CD4-positive, alpha-beta memory T cell (primary cell): ENCODE measurements at places on chromosomes 3 and 15. TPM values are rescaled to one million over a fixed set of nuclear protein-coding genes. Genes with fewer than 3 reads are reported as not detected.

- no peak for DNase-seq
- H3K27ac ChIP-seq, result no peak overlapping the region
- H3K4me1 ChIP-seq, result peaks cover 18% of the 10 kb centered on the region
- no peak overlapping the region for H3K4me3 ChIP-seq
- no peaks in the 10 kb centered on the region for H3K36me3 ChIP-seq
Measured at GRCh38 chr15:69744391-69745162, 292.0 kb downstream of the RPLP1 start.

- no peak overlapping the region for H3K4me3 ChIP-seq
- no peak overlapping the region for H3K27ac ChIP-seq
- H3K27me3 ChIP-seq, result peaks cover 7% of the 10 kb centered on the region
- no peaks in the 10 kb centered on the region for H3K4me1 ChIP-seq
Measured at GRCh38 chr15:66038387-66039116, 169.3 kb downstream of the RAB11A start.

DNA sequence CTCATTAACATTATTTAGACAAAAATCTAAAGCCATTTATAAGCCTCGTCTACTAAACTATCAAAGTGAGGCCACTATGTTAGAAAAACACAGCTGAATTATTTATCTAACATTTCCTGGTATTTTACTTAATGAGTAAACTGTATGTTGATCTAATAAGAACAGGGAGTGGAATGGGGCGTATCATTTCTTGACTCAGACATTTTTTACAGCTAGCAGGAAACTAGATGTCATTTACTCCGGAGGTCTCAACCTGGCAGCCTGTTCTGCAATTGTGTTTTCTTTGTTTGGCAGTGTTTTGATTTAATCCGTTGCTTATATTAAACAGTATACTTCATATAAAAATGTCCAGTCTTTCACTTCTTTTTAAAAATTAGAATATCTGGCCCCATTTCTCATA, 79.1 kb upstream of the ABI3BP start:
- no peak overlapping the region for H3K4me3 ChIP-seq
- H3K4me1 ChIP-seq, result no peaks in the 10 kb centered on the region
- H3K27ac ChIP-seq, result no peak overlapping the region
- no peaks in the 10 kb centered on the region for H3K27me3 ChIP-seq
- no peak for DNase-seq

DNA sequence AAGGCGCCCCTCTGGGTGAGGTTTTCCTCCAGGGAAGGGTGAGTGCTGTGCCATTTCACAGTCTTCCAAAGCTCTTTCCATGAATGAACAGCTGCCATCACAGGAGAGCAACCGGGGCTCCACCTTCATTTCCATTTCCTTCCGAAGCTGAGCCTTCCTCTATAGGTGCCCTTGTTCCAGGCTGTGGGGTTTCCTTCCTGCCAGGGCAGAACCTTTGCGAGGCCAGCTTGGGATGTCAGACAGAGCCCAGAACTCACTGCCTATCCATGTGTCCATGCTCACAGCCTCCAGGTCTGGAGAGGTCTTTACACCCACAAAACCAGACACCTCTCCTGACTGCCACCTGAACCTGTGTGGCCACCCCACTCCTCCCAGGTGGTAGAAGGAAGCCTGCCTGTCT, 49.2 kb downstream of the SLCO2A1 start:
- no peaks in the 10 kb centered on the region for H3K36me3 ChIP-seq
- no peak overlapping the region for H3K4me3 ChIP-seq
- no peak overlapping the region for H3K27ac ChIP-seq
- no peaks in the 10 kb centered on the region for H3K27me3 ChIP-seq

Gene DYNLT2B
- 7.4 TPM for total RNA-seq

DNA sequence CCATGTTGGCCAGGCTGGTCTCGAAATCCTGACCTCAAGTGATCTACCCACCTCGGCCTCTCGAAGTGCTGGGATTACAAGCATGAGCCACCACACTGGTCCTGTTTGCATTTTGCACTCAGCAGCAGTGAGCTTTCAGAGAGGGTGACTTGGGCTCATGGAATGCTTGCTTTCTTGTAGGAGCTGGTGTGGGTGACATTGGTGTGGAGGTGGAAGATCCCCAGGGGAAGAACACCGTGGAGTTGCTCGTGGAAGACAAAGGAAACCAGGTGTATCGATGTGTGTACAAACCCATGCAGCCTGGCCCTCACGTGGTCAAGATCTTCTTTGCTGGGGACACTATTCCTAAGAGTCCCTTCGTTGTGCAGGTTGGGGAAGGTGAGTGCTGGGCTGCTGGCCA, 90.3 kb downstream of the FLNB start:
- H3K4me3 ChIP-seq, result no peak overlapping the region
- DNase-seq, result no peak
- H3K4me1 ChIP-seq, result no peaks in the 10 kb centered on the region
- H3K27ac ChIP-seq, result no peak overlapping the region
- no peaks in the 10 kb centered on the region for H3K27me3 ChIP-seq

DNA sequence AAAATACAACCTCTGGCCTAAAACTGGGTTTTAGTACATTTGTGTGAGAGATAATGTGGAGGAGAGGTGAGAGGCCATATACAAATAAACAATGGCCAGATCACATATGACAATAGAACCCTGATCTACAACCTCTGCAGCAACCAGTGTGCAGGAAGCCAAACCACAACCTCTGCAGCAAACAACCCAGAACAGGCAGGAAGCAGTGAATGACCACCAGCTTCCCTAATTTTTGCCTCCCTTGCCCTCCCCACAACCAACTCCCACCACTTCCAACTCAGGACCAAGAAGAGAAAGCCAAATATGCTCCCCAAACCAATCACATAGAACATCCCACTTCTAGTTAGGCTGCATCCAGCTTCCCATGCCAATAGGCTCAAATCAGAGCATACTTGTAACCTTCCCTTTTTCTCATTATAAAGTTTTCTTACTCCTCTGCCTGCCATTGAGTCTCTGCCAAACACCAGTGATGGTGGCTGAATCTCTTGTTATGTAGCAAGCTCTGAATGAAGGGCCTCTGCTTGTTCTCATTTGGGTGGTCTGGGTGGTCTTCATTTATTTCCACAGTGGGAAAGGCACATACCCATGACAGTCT, 102.6 kb upstream of the GAP43 start:
- H3K4me3 ChIP-seq, result no peak overlapping the region
- no peaks in the 10 kb centered on the region for H3K27me3 ChIP-seq
- DNase-seq, result no peak
- H3K36me3 ChIP-seq, result no peaks in the 10 kb centered on the region
- H3K27ac ChIP-seq, result no peak overlapping the region
- H3K4me1 ChIP-seq, result no peaks in the 10 kb centered on the region
